ENCODE measurements at places on chromosomes 3 and 15.
A peak's percentile ranks its signal among the peaks of the same experiment; 100 is the strongest.

DNA sequence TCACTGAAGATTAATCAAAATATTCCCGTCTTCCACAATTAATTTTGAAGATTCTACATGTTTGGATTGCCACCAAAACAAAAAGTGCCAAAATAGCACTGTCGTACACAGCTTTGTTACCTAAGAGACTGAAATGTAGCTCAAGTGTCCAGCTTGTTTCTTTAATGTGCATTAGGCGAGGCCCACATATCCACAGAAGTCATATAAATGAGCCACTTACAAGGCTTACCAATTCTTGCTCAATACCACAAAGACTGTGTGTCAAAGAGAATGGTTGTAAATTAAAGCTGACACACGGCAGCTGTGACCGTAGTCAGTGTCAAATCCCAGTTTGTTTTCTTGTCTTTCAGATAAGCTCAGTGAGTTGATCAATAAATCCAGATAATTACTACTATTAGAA is 639.4 kb upstream of the TBL1XR1 start:
- no peak for DNase-seq

- DNase-seq = no peak
Measured at GRCh38 chr15:92273723-92274122, 120.0 kb upstream of the ST8SIA2 start.

GRCh38 chr3:73484656-73485248 is 140.0 kb downstream of the PDZRN3 start:
- no peak for DNase-seq

DNA sequence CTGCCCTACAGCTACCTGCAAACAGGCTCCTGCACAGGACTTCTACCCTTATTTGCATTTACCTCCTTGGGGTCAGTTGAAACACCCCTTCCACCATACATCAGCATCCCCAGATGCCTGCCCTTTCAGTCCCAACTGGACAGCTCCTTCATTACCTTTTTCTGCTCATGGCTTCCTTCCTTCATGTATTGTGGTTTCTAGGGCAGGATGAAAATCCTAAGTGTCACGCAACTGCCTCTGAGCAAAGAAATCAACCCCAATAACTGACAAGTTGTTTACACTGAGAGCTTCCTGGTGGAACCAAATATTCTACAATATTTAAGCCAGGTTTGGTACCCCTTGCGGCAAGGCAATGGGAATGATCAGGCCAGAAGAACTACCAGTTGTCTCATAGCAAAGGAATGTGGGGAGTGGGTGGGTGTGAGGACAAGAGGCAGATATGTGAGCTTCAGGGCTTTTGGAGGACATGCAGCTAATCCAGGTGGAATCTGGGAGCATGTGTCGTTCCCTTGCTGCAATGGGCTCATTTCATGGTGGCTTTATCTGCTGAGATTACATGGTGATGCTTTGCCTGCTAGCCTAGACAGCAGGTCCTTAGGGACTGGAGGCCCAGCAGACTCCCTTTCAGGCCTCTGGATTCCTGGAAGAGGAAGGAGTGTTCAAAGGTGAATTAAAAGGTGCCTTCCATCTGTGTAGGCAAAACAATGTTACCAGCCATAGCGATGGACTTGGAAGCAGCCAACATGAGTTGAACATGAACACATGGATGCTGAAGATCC is 34.9 kb downstream of the PPCDC start:
- no peak for DNase-seq

- no peak for DNase-seq
Measured at GRCh38 chr15:100229181-100230163, 112.3 kb downstream of the ADAMTS17 start.

GRCh38 chr15:52529341-52529924 is 753 bp upstream of the MYO5A start:
- peak; percentile 36 for DNase-seq

DNA sequence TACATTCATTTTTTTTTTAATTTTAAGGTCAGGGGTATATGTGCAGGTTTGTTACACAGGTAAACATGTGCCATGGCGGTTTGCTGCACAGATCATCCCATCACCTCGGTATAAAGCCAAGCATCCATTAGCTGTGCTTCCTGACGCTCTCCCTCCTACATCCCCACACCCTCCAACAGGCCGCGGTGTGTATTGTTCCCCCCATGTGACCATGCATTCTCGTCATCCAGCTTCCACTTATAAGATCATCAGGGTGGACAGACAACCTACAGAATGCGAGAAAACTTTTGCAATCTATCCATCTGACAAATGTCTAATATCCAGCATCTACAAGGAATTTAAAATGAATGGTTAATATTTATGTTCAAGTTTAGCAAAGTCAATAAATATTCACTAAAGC is 19.4 kb downstream of the ILDR1 start:
- no peak for DNase-seq

GRCh38 chr3:186760141-186760833 is 23.1 kb upstream of the EIF4A2 start:
- no peak for DNase-seq

DNA sequence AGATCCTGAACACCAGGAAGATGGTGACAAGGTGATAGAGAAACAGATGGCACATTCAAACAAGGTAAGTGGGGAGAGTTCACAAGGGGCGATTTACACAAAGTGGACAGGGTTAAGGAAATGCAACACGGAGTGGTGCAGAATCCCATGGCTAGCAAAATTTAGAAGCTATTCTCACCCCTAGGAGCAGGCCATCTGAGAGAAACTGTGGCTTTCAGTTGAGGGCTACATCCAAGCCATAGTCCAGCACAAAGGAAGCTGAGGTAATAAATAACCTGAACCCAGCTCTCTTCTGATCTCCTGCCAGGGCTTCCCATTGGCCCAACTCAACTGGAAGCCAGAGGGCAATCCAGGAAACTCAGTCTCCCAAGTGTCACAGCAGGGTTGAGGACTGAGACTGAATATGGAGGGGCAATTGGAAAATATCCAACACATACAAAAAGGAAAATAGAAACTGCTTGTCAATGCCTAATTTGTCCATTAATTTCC is 1.2 kb upstream of the ZNF445 start:
- DNase-seq = no peak

- no peak for DNase-seq
Measured at GRCh38 chr3:147368151-147368550, 38.2 kb downstream of the ZIC4 start.

GRCh38 chr3:186967686-186968085 is 37.4 kb downstream of the ST6GAL1 start:
- DNase-seq = no peak

DNA sequence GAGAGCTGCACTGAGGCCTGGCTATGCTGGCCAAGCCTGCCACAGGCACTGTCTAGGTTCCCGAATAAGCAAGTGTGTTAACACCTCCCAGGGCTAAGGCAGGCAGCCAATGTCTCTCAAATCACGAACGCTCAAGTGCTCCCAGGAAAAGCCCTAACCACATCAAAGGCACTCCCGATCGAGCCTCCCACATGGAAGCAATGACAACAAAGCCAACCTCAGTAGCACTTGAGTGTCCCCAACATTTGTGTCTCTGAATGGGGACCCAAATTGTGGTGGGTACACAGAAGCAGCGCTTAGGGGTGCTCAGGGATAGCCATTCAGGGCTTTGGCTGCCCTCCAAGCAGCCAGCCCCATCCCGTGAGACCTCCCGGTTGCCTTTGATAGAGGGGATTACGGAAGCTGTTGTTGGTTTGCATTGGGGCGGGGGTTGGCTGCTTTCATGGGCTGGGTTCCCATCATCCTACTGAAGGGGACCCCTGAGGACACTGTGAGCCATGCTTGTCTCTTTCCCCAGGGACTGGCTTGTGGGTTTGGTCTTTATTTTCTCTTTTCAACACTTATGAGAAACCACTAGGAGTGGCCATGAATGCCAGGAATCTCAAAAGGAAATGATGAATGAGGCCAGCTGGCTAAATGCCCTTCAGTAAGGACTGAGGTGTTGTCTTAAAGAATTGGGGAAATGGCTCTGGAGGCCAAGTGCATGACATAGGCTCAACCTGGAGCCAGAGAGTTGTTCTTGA is 234.1 kb upstream of the FEZF2 start:
- DNase-seq = peak; percentile 47

- DNase-seq = no peak
Measured at GRCh38 chr3:126556637-126557414, 1.9 kb downstream of the C3orf22 start.

DNA sequence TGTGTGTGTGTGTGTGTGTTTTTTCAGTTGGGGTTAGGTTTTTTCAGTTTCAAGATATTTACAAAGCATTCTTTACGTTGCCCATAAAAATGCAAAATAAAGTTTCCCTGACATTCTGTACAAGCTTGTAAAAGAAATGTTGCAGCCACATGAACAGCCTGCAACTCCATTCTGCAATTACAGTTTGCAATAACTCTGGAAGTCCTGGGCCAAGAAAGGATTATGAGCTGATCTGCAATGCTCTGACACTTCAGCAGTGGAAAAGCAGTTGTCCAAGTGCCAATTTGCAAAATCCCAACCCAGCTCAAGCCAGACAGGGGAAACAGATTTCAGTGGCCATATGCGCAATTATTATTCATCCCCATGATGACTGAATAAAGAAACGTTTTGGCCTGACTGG is 322.1 kb downstream of the MEX3B start:
- peak; percentile 62 for DNase-seq

GRCh38 chr15:89674526-89674925 is 4.6 kb downstream of the PLIN1 start:
- DNase-seq = no peak

GRCh38 chr3:152843955-152844354 is 9.0 kb downstream of the P2RY1 start:
- no peak for DNase-seq

DNA sequence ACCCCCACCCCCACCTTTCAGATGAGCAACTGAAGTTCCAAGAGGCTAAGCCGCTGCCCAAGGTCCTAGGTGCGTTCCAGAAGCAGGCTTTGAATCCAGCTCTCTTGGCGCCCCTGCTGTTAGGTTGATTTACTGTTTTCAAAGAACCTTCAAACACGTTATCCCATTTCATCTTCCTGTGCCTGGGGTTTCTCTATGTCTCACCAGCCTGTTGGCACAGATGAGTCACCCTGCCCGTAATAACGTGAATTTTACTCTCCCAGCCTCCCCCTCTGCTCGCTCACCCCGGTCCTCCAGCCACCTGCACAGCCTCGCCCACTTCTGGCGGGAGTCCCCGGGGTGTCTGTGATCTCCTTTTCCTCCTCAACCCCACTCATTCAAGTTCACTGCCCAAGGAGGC is 13.0 kb upstream of the TSEN2 start:
- no peak for DNase-seq

- DNase-seq = no peak
Measured at GRCh38 chr3:177818712-177819240, 621.5 kb upstream of the TBL1XR1 start.

DNA sequence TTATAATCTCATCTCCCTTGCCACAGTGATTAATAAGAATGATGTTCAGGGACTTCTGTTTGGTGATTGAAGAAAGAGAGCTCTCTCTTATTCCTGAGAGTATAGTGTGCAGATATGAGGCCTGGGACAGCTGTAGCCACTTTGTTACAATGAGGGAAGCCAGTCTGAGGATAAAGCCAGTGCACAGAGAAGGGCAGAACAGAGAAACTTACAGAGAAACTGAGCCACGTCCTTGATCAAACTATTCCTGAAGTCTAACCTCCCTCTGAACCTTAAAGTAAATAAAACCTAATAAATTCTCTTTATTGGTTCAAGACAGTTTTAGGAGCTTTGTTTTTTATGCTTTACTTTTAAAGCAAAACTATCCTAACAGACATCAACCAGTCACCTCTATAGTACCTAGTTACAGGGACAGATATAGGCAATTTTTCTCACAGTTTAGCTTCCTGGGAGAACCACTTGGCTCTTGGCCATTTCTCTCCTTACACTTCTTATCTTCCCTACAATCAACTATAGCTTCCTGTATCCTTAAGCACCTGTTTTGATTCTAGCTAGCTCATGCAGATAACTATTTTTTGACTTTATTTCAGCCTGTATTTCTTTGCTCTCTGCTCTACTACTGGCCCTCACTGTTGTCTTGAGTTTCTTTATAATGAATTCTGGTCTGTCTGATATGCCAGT is 284.4 kb downstream of the SHQ1 start:
- no peak for DNase-seq

- no peak for DNase-seq
Measured at GRCh38 chr3:117079997-117080396, 370.4 kb downstream of the TUSC7 start.

- no peak for DNase-seq
Measured at GRCh38 chr15:72154316-72154715, 36.1 kb downstream of the SENP8 start.

DNA sequence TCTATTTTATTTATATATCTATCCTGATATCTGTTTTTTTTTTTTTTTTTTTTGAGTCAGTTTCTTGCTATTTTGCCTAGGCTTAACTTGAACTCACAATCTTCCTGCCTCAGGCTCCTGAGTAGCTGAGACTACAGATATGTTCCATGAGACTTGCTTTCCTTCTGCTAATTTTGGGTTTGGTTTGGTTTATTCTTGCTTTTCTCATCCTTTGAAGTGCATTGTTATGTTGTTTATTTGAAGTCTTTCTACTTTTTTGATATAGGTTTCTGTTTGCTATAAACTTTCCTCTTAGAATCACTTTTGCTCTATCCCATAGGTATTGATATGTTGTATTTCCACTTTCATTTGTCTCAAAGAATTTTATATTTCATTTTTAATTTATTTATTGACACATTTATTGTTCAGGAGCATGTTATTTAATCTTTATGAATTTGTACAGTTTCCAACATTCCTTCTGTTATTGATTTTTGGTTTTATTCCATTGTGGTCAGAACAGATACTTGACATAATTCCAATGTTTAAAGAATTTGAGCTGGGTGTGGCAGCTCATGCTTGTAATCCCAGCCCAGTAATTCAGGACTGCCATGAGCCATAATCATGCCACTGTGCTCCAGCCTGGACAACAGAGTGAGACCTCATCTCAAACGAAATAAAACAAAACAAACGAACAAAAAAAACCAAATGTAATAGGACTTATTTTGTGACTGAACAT is 62.3 kb upstream of the PLSCR4 start:
- DNase-seq = no peak

- DNase-seq = no peak
Measured at GRCh38 chr3:119237299-119237698, 3.4 kb downstream of the B4GALT4 start.

DNA sequence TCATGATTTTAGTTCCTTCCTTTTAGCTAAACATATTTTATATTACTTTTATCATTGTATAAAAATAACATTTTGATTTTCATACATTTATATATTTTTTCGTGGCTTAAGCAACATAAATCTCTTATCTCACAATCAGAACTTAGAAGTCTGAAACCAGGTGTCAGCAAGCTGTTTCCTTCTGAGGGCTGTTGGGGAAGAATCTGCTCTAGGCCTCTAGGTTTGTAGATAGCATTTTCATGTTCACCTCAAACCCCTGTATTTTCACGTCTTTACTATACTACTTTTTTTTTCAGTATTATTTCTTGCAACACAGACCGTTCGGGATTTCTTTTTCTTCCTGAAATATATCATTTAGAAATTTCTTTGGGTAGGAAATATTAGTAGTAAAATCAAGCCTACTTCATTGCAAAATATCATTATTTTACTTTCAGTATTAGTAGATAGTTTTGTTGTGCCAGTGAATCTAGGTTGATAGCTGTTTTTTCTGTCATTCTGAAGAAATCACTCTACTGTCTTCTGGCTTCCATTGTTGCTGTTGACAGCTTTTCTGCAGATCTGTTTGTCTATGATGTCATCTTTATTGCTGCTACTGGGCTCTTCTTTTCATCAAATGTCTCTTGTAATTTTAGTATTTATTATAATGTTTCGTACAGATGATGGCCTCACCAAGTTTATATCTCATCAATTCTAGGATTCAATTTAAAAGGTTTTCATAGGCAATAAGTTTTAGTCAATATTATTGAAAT is 756.3 kb downstream of the VGLL3 start:
- DNase-seq = no peak

GRCh38 chr3:189839576-189839975 is 208.4 kb downstream of the TP63 start:
- no peak for DNase-seq

All from D341Med (cell line).